Activated CD8-positive, alpha-beta memory T cell treated with anti-CD3 and anti-CD28 coated beads for 48 hours (primary cell): ENCODE measurements at places on chromosomes 12 and 14.

DNA sequence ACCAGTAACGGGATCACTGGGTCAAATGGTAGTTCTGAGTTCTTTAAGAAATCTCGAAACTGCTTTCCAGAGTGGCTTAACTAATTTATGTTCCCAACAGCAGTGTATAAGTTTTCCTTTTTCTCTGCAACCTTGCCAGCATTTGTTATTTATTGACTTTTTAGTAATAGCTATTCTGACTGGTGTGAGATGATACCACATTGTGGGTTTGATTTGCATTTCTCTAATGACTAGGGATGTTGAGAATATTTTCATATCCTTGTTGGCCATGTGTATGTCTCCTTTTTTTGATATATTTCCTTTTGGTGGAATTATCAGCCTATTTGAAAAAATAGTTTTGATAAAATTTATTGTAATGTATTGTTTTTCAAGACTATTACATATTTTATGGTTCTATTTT lies 701.2 kb upstream of the FBXO33 start:
- no peak for DNase-seq

DNA sequence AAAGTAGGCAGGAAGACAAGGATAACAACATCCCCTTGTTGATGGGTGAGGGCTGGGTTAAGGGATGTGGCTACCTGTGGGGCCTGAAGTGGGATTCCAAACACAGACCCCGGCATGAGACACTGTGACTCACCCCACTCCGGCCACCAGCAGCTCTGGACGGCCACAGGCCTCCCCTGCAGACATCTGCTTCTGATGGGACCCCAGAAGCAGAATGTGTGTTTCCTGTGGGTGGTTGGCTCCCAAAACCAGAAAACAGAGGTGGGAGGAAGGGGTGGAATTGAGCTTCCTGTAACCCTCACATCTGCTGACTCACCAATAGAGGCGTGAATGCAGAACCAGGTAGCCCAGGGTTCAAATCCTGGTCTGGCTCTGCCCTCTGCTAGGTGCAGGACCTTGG lies 216.6 kb upstream of the PWP1 start:
- DNase-seq: no peak

GRCh38 chr12:121095544-121096198 lies 37.0 kb upstream of the P2RX7 start:
- DNase-seq: peak; percentile 81

DNA sequence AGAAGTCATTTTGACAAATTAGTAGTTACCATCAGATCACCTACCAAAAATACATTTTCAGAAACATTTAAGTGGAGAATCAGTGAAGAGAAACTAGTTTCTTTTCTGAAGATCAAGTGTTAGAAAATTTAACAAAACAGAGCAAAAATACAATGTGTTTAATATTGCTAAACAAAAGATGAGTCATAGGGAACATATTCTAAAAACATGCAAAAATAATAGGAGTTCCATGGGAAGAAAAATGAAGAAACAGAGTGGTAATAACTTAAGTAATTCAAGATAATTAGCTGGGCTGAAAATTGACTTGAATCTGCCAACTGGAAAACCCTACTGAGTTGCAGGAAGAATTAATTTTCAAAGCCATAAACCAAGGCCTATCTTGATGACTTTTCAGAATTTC lies 111.5 kb upstream of the KITLG start:
- no peak for DNase-seq

- DNase-seq: no peak
Observed at GRCh38 chr12:94379479-94380113, 80.1 kb downstream of the CEP83 start.

- no peak for DNase-seq
Observed at GRCh38 chr12:52806169-52806811, 7.6 kb downstream of the KRT4 start.

DNA sequence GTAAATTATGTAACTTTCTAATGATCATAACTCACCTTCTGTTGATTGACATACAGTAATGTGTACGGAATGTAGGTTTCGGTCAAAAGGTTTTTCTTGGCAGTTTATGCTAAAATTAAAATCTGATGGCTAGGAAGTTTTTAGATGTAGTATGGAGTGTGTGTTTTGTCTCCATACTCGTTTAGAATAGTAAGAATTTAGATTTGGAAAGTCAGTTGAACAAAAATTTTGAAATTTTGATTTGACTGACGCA lies 859 bp downstream of the PALS1 start:
- DNase-seq: no peak

DNA sequence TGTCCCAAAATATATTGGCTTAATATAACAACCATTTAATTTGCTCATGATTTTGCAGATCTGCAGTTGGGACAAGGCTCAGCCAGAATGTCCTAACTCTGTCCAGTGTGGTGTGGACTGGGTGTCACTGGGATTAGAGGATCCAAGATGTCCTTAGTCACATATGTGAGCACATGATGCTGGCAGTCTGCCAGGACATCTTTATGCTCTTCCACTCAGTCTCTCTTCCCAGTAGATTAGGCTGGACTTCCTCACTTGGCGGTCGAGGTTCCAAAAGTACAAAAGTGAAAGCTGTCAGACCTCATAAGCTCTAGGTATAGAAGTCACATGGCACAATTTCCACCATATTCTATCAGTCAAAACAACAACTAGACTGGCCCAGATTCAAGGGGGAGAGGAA lies 167.9 kb upstream of the NTF3 start:
- no peak for DNase-seq

- no peak for DNase-seq
Observed at GRCh38 chr14:23052182-23052623, 5.1 kb downstream of the CDH24 start.

DNA sequence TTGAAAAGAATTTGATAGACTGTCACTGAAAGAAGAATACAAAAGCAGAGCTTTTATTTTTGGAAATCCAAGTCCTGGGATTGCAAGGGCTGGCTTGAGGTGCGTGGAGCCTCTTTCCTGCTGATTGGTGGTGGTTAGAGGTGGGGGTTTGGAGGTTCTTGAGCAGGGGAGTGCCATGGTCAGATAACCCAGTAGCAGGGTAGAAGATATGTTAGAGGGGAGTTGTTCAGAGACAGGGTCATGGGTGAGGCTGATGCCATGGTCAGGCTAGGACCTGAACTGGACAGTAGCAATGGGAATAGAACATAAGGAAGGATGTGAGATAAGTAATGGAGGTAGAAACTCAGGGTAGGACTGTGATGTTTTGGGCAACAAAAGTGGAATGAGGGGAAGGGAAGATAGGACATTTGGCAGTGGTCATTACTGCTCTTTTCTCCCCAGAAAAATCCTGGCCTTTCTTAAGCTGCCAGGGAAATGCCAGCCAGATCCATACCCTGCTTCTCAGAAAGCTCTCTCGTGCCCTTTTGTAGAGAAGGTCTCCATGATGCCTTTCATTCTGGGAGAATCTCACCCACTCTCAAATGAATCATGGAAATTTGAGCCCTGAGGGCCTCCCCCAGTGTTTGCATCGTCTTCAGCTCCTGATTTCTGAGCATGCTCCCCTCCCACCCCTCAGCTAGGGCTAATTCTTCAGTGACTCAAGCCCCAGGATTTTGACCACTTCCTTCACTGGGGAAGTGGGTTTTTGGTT lies 9.5 kb downstream of the EMP1 start:
- no peak for DNase-seq
